Activated T-helper 2 cell treated with anti-CD3 and anti-CD28 coated beads, Interferon-gamma antibody, Interleukin-2, Interleukin-4, amounts not matched to agents 10 μg/mL and 5 μg/mL and 100 μg/mL, durations not matched to agents 14 hours and 24 hours and 36 hours (primary cell): ENCODE measurements at places on chromosomes 5 and 9.
A peak's percentile ranks its signal among the peaks of the same experiment; 100 is the strongest.

DNA sequence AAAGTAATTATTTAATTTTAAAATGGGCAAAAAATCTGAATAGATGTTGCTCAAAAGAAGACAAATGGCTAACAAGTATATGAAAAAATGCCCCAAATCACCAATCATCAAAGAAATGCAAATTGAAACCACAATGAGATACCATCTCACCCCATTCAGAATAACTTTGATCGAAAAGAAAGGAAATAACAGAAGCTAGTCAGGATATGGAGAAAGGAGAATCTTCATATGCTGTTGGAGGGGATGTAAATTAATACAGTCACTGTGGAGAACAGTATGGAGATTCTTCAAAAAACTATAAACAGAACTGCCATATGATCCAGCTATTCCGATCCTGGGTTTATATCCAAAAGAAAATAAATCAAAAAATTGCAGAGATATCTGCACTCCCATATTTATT is 418.5 kb upstream of the RGMB start:
- H3K27me3 ChIP-seq, result no peaks in the 10 kb centered on the region
- H3K4me1 ChIP-seq, result no peaks in the 10 kb centered on the region

GRCh38 chr5:123154886-123155445 is 65.9 kb downstream of the PRDM6 start:
- H3K36me3 ChIP-seq, result no peaks in the 10 kb centered on the region
- no peak overlapping the region for H3K4me3 ChIP-seq
- peaks cover 10% of the 10 kb centered on the region for H3K27me3 ChIP-seq
- no peaks in the 10 kb centered on the region for H3K4me1 ChIP-seq

DNA sequence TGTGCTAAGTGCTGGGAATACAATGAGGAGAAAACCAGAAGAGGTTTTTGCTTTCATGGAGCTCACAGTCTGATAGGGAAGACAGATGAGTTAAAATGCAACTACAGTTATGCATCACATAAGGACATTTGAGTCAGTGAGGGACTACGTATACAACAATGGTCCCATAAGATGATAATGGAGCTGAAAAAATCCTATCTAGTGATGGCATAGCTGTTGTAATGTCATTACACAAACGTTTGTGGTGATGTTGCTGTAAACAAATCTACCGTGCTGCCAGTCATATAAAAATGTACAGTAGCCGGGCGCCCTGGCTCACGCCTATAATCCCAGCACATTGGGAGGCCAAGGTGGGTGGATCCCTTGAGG is 110.1 kb upstream of the RAD23B start:
- H3K36me3 ChIP-seq, result no peaks in the 10 kb centered on the region
- peaks cover 25% of the 10 kb centered on the region for H3K4me1 ChIP-seq
- H3K4me3 ChIP-seq, result no peak overlapping the region

GRCh38 chr5:28165096-28165495 is 1126.7 kb upstream of the CDH9 start:
- H3K4me3 ChIP-seq, result no peak overlapping the region
- no peaks in the 10 kb centered on the region for H3K36me3 ChIP-seq
- no peak for DNase-seq

- H3K4me3 ChIP-seq, result no peak overlapping the region
- DNase-seq, result no peak
- H3K4me1 ChIP-seq, result peaks cover 2% of the 10 kb centered on the region
- H3K27ac ChIP-seq, result no peak overlapping the region
- H3K36me3 ChIP-seq, result no peaks in the 10 kb centered on the region
- H3K27me3 ChIP-seq, result peaks cover 21% of the 10 kb centered on the region
Measured at GRCh38 chr9:129280236-129280622, 102.2 kb upstream of the IER5L start.

- no peak overlapping the region for H3K27ac ChIP-seq
- DNase-seq, result no peak
- no peaks in the 10 kb centered on the region for H3K36me3 ChIP-seq
- no peaks in the 10 kb centered on the region for H3K27me3 ChIP-seq
- H3K4me1 ChIP-seq, result no peaks in the 10 kb centered on the region
- H3K4me3 ChIP-seq, result no peak overlapping the region
Measured at GRCh38 chr5:2917093-2917492, 165.6 kb upstream of the IRX2 start.

GRCh38 chr9:113950195-113951031 is 74.3 kb downstream of the ZNF618 start:
- no peak overlapping the region for H3K27ac ChIP-seq
- H3K4me1 ChIP-seq, result no peaks in the 10 kb centered on the region
- H3K4me3 ChIP-seq, result no peak overlapping the region
- H3K36me3 ChIP-seq, result no peaks in the 10 kb centered on the region
- no peaks in the 10 kb centered on the region for H3K27me3 ChIP-seq
- DNase-seq, result no peak

DNA sequence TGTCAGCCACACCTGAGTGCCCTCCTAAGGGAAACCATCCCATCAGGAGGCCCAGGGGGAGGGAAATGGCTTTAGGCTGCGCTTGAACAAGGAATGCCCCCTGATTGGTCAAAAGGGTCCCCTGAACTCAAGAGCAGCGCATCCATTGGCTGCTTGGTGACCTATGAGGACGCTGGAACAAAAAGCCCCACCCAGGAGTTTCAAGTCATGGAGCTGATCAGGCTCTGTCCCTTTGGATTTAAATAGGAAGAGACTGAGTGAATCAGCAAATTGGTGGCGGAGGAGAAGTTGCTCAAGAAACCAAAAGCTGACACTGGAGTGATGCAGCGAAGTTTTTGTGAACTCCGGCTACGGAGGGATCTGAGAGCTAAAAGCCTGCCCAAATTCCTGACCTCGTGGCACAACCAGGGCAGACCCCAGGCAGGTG is 66.7 kb downstream of the SMIM23 start:
- no peaks in the 10 kb centered on the region for H3K36me3 ChIP-seq
- no peak overlapping the region for H3K27ac ChIP-seq
- no peak overlapping the region for H3K4me3 ChIP-seq
- DNase-seq, result no peak
- H3K27me3 ChIP-seq, result no peaks in the 10 kb centered on the region

GRCh38 chr9:2263111-2263510 is 248.0 kb downstream of the SMARCA2 start:
- no peak overlapping the region for H3K27ac ChIP-seq
- no peaks in the 10 kb centered on the region for H3K4me1 ChIP-seq
- H3K4me3 ChIP-seq, result no peak overlapping the region
- no peaks in the 10 kb centered on the region for H3K36me3 ChIP-seq
- DNase-seq, result no peak
- H3K27me3 ChIP-seq, result peaks cover 6% of the 10 kb centered on the region

DNA sequence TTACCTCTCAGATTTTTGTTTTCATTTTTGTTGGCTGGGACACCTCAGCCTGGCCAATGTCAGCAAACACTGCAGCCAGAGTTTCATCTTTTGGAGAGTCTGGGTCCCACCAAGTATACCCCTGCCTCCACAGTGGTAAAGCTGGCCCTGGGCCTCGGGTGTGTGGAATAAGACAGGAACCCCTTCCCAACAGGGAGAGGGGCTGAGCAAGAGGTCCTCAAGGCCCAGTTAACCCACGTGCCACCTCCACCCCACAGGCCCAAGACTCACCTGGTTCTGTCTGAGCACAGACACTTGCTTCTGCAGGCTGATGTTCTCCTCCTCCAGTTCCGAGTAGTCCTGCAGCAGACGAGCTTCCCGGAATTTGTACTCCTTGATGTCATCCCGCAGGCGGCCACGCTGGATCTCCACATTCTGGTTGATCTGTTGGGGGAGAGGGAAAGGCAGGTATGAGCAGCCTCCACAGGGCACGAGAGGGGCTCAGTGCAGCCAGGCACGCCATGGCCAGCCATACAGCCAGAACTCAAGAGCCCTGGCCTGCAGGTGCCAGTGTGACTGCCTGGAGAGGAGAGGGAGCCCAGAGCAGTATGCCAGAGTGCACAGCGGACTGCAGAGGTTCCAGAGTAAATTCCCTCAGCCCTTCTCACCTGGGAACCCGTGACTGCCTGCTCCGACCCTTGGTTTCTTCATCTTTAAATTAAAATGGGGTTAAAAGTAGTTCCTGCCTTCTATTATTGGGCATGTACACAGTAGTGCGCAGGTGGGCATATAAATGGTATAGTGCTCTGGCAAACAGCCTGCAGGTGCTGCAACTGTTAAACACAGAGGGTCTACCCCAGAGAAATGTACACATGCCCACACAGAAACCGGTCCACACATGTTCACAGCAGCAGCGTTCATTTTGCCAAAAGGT is 42.0 kb downstream of the BICD2 start:
- no peak for DNase-seq
- H3K4me1 ChIP-seq, result peaks cover 5% of the 10 kb centered on the region
- H3K4me3 ChIP-seq, result no peak overlapping the region
- H3K27ac ChIP-seq, result no peak overlapping the region
- H3K27me3 ChIP-seq, result no peaks in the 10 kb centered on the region

DNA sequence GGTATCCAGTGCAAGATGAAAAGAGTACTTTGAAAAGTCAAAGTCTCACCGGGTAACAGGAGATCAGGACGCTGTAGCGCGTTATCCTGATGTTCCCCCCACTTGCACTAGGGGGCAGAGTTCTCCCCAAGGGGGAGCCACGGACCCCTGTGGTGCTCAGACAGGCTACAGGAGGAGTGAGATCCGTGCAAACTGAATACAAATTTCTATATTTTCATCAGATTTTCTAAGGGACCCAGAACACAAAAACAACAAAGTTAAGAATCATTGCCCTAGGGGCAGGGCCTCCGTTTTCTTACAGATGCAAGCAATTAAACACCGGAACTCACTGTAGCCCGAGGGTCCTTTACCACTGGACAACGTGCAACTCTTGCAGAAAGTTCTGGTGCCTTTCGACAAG is 2.0 kb downstream of the MYO10 start:
- H3K27ac ChIP-seq, result no peak overlapping the region
- peaks cover 28% of the 10 kb centered on the region for H3K4me1 ChIP-seq
- DNase-seq, result peak; percentile 21
- H3K27me3 ChIP-seq, result peaks cover 60% of the 10 kb centered on the region
- peak overlapping the region; percentile 45 for H3K4me3 ChIP-seq

- no peaks in the 10 kb centered on the region for H3K4me1 ChIP-seq
- H3K27me3 ChIP-seq, result no peaks in the 10 kb centered on the region
- no peaks in the 10 kb centered on the region for H3K36me3 ChIP-seq
- no peak overlapping the region for H3K4me3 ChIP-seq
- no peak overlapping the region for H3K27ac ChIP-seq
- DNase-seq, result no peak
Measured at GRCh38 chr5:163874431-163874830, 369.0 kb downstream of the MAT2B start.

GRCh38 chr5:150759334-150759583 is 442 bp upstream of the DCTN4 start:
- peaks cover 33% of the 10 kb centered on the region for H3K4me1 ChIP-seq
- no peak for DNase-seq
- no peak overlapping the region for H3K27ac ChIP-seq

GRCh38 chr5:160427607-160428006 is 6.0 kb downstream of the PTTG1 start:
- no peak for DNase-seq
- H3K4me1 ChIP-seq, result peaks cover 34% of the 10 kb centered on the region
- H3K36me3 ChIP-seq, result peaks cover 67% of the 10 kb centered on the region
- no peak overlapping the region for H3K4me3 ChIP-seq
- H3K27ac ChIP-seq, result no peak overlapping the region

- no peaks in the 10 kb centered on the region for H3K4me1 ChIP-seq
- H3K36me3 ChIP-seq, result peaks cover 3% of the 10 kb centered on the region
- H3K27ac ChIP-seq, result no peak overlapping the region
Measured at GRCh38 chr5:34895641-34896419, 19.5 kb downstream of the RAD1 start.

DNA sequence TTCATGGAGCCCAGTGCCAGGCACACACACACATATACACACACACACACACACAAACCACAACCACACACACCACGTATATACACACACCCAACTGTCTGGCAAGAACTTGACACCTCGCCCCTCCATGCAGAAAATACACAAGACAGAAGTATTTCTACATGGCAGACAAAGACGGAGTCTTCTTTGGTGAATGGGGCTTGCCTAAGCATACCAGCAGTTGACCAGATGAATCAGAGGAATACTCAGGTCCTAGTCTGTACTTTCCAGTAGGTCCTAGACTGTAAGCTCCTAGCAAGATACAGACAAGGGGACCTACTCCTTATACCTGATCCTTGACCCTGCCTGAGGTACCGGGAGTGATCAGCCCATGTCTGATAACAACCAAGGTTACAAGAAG is 60.1 kb downstream of the SIL1 start:
- peaks cover 12% of the 10 kb centered on the region for H3K4me1 ChIP-seq
- H3K4me3 ChIP-seq, result no peak overlapping the region
- no peaks in the 10 kb centered on the region for H3K36me3 ChIP-seq
- no peaks in the 10 kb centered on the region for H3K27me3 ChIP-seq
- no peak overlapping the region for H3K27ac ChIP-seq

GRCh38 chr5:15718421-15719179 is 218.6 kb downstream of the FBXL7 start:
- no peaks in the 10 kb centered on the region for H3K27me3 ChIP-seq
- no peak overlapping the region for H3K4me3 ChIP-seq
- no peak for DNase-seq
- no peak overlapping the region for H3K27ac ChIP-seq
- H3K36me3 ChIP-seq, result no peaks in the 10 kb centered on the region

- no peaks in the 10 kb centered on the region for H3K27me3 ChIP-seq
- no peaks in the 10 kb centered on the region for H3K4me1 ChIP-seq
- DNase-seq, result no peak
Measured at GRCh38 chr9:23380821-23381220, 445.2 kb downstream of the ELAVL2 start.

GRCh38 chr5:109685916-109686315 is 3.8 kb upstream of the MAN2A1 start:
- no peak for DNase-seq
- H3K36me3 ChIP-seq, result peaks cover 2% of the 10 kb centered on the region
- peaks cover 16% of the 10 kb centered on the region for H3K27me3 ChIP-seq
- no peak overlapping the region for H3K4me3 ChIP-seq

DNA sequence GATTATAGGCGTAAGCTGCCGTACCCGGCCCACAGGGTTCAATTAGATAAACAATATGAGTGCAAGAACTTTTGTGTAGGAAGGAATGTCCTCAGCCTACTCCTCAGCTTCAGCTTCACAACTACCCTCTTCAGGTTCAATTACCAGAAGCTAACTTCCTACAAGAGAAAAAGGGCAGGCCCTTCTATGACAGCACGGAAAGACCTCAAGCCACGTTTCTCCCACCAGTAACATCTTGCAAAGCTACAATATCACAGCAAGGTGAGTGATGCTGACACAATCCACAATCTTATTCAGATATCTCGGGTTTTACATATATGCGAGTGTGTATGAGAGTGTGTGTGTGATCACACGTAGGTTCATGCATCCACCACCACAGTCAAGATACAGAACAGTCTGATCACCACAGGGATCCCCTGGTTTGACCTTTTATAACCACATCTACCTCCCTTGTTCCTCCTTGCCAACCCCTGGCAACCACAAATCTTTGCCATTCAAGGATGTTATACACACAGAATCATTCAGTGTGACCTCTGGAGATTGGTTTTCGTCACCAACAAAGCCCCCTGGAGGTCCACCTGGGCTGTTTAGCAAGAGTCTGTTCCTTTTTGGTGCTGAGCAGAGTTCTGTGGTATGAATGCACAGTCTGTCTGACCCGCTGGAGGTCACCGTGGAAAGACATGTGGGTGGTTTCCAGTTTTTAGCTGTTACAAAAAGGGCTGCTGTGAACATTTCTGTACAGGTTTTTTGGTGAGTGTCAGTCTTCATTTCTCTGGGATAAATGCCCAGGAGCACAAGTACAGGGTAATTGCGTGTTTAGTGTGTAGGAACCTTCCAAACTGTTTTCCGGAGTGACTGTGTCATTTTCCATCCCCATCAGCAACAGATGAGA is 38.2 kb downstream of the IPPK start:
- no peaks in the 10 kb centered on the region for H3K27me3 ChIP-seq
- peak overlapping the region; percentile 77 for H3K27ac ChIP-seq
- no peak for DNase-seq
- H3K4me1 ChIP-seq, result peaks cover 15% of the 10 kb centered on the region
- H3K4me3 ChIP-seq, result no peak overlapping the region

GRCh38 chr5:135971701-135972100 is 16.9 kb upstream of the LECT2 start:
- no peak overlapping the region for H3K4me3 ChIP-seq
- no peaks in the 10 kb centered on the region for H3K36me3 ChIP-seq
- DNase-seq, result no peak
- no peaks in the 10 kb centered on the region for H3K4me1 ChIP-seq
